Activated T-helper 2 cell treated with anti-CD3 and anti-CD28 coated beads, Interferon-gamma antibody, Interleukin-2, Interleukin-4, amounts not matched to agents 10 μg/mL and 5 μg/mL and 100 μg/mL, durations not matched to agents 14 hours and 24 hours and 36 hours (primary cell): ENCODE measurements at places on chromosomes 13 and 19. TPM values are rescaled to one million over a fixed set of nuclear protein-coding genes. Genes with fewer than 3 reads are reported as not detected.

The TMEM190 gene
- not detected in 2 replicates for total RNA-seq

GRCh38 chr13:106712381-106712780, 144.4 kb upstream of the ARGLU1 start:
- H3K36me3 ChIP-seq: no peaks in the 10 kb centered on the region
- no peaks in the 10 kb centered on the region for H3K27me3 ChIP-seq
- H3K4me1 ChIP-seq: no peaks in the 10 kb centered on the region
- H3K4me3 ChIP-seq: no peak overlapping the region
- no peak for DNase-seq

DNA sequence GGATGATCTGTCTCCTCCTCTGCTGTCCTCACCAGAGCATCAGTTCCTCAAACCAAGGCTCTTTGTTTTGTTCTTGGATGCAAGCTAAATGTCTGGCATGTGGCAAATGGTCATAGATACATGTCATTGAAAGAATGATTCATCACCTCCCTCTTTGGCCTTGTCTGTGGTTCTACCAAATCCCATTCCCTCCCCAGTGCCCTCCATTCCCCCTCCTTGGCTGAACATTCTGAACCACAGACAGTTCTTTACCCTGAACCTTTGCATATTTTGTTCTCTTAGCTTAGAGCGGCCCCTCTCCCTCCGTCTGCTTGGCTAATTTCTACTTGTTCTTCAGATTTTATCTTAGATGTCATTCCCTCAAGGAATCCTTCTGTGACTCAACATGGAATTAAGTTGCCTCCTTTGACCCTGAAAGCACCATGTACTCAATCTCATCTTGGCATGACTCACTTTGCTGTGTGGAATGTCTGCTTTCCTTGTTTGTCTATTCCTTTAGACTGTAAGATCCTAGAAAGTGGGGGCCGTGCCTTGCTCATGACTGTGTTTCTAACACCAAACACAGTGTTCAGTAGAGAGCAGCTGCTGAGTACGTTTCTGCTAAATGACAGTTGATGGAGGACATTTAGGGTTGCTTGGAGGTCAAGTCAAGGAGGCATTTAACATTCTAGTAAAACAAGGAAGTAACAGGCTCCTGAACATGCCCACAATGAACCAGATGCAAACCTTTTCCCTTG, 8.1 kb downstream of the ALOX5AP start:
- H3K36me3 ChIP-seq: peaks cover 57% of the 10 kb centered on the region
- peak overlapping the region; percentile 72 for H3K27ac ChIP-seq
- H3K27me3 ChIP-seq: no peaks in the 10 kb centered on the region
- no peak for DNase-seq
- peaks cover 66% of the 10 kb centered on the region for H3K4me1 ChIP-seq

The ZNF71 gene
- 4.9 and 5.4 TPM in 2 replicates for total RNA-seq

The B3GNT3 gene
- not detected in 2 replicates for total RNA-seq

The SYT3 gene
- total RNA-seq: 0.07 TPM in 1 of 2 replicates, not detected in the other

DNA sequence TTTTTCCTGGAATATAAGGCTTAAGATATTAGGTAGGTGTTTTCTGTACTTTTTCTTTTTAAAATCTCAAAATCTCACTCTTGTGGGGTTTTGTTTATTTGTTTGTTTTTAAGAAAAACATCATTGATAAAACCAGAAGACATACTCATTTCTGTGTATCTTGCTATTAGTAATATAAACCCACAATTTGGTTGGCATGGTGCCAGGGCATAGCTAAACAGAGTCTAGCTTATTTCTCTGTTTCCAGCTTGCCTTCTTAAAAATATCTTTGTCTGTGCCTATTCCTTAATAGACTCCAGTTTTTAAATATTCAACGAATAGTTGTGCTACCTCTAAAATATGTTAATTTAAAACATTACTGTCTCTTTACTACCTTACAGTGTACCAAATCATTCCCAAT, 1121.9 kb upstream of the PCDH20 start:
- H3K4me1 ChIP-seq: no peaks in the 10 kb centered on the region
- H3K27ac ChIP-seq: no peak overlapping the region
- no peak overlapping the region for H3K4me3 ChIP-seq
- no peaks in the 10 kb centered on the region for H3K27me3 ChIP-seq

GRCh38 chr13:75587679-75588078, 38.1 kb downstream of the UCHL3 start:
- no peaks in the 10 kb centered on the region for H3K27me3 ChIP-seq
- H3K27ac ChIP-seq: no peak overlapping the region
- DNase-seq: no peak
- peaks cover 41% of the 10 kb centered on the region for H3K36me3 ChIP-seq
- H3K4me3 ChIP-seq: no peak overlapping the region

The RHPN2 gene
- 3.5 and 5.0 TPM in 2 replicates for total RNA-seq

DNA sequence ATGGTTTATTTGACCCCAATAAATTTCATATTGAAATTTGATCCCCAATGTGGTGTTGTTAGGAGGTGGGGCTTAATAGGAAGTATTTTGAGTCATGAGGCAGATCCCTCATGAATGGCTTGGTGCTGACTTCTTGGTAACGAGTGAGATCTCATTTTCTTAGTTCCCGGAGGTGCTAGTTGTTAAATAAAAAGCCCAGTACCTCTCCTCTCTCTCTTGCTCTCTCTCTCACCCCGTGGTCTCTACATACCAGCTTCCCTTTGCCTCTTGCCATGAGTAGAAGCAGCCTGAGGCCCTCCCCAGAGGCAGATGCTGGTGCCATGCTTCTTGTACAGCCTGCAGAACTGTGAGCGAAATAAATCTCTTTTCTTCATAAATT, 39.4 kb upstream of the KATNAL1 start:
- H3K27ac ChIP-seq: peak overlapping the region; percentile 26
- no peaks in the 10 kb centered on the region for H3K27me3 ChIP-seq
- peaks cover 36% of the 10 kb centered on the region for H3K4me1 ChIP-seq
- DNase-seq: no peak

The ZNF649 gene
- 11.8 and 12.1 TPM in 2 replicates for total RNA-seq

DNA sequence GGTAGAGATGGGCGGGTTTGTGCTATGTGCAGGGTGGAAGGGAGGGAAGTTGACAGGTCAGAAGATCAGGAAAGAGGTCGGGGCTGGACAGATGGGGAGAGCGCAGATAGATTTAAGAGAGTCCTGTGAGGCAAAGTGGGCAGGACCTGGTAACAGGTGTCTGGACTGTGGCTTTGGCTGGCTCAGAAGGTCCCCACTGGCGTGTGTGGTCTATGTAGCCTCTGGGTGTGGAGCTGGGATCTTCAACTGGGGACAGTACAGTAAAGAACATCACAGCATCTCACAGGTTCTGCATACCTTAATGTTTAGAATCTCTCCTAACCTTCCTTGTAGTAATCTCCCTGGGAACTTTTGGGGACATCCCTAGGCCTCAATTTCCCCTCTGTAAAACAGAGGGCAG, 17.7 kb downstream of the CKM start:
- H3K27ac ChIP-seq: no peak overlapping the region
- H3K4me1 ChIP-seq: no peaks in the 10 kb centered on the region
- no peak for DNase-seq
- H3K4me3 ChIP-seq: no peak overlapping the region
- H3K36me3 ChIP-seq: no peaks in the 10 kb centered on the region
- no peaks in the 10 kb centered on the region for H3K27me3 ChIP-seq

The DAND5 gene
- 0.16 TPM in 1 of 2 replicates, not detected in the other for total RNA-seq

DNA sequence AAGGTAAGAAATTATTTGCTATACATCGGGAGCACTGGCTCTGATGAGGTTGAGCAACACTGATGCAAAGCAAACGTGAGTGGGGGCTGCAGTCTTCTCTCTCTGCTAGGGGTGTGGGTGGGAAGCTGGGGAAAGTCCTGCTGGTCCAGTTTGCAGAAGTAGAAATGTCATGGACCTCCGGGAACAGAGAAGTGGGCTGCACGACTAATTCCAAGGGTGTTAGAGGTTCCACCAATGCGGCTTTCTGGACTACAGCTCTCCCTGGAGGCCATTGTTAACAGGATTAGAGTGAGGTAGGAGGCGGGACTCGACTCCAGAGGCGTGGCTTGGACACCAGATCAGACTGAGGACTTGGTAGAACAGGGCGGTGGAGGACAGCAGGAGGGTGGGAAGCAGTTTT, 5.7 kb upstream of the FBXO27 start:
- H3K36me3 ChIP-seq: no peaks in the 10 kb centered on the region
- no peaks in the 10 kb centered on the region for H3K4me1 ChIP-seq
- no peak for DNase-seq

DNA sequence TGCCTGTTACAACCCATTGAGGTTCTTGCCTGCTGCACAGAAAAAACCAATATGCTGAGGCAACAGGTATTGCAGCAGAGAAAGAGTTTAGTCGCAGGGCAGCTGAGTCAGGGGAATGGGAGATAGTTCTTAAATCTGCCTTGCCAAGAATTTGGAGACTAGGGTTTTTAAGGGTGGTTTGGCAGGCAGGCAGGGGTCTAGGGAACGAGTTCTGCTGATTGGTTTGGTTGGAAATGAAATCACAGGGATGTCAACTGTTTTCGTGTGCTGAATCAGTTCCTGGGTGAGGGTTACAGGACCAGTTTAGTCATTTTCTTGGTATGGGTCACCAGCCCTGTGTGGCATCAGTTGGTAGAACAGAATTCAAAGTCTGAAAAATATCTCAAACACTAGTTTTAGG, 36.6 kb downstream of the PDS5B start:
- H3K4me1 ChIP-seq: peaks cover 17% of the 10 kb centered on the region
- H3K27me3 ChIP-seq: no peaks in the 10 kb centered on the region
- no peak overlapping the region for H3K4me3 ChIP-seq

DNA sequence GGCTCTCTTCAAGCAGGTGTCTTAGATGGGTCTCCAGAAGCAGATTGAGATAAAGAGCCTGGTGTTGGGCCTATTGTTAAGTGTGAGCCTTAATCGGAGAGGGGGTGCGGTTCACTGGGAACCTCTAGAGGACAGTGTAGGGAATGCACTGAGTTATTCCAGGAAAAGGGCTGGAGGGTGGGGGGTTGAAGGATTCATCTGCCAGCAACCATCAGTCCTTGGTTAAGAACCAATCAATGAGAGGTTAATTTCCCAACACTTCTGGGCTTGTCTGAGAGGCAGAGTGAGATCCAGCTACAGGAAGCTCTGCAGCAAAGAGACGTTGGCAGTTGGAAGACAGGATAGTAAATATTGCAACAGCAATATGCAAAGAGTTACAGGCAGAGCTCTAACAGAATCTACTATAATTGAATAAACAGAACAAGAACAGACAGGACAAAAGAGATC, 28.7 kb downstream of the CYP4F2 start:
- H3K27ac ChIP-seq: no peak overlapping the region
- DNase-seq: peak; percentile 12
- no peaks in the 10 kb centered on the region for H3K36me3 ChIP-seq

The MTMR6 gene
- total RNA-seq: 16.3 and 16.5 TPM in 2 replicates

The C1QTNF9B gene
- not detected in 2 replicates for total RNA-seq
